ENCODE measurements at places on chromosomes 5 and 9.

DNA sequence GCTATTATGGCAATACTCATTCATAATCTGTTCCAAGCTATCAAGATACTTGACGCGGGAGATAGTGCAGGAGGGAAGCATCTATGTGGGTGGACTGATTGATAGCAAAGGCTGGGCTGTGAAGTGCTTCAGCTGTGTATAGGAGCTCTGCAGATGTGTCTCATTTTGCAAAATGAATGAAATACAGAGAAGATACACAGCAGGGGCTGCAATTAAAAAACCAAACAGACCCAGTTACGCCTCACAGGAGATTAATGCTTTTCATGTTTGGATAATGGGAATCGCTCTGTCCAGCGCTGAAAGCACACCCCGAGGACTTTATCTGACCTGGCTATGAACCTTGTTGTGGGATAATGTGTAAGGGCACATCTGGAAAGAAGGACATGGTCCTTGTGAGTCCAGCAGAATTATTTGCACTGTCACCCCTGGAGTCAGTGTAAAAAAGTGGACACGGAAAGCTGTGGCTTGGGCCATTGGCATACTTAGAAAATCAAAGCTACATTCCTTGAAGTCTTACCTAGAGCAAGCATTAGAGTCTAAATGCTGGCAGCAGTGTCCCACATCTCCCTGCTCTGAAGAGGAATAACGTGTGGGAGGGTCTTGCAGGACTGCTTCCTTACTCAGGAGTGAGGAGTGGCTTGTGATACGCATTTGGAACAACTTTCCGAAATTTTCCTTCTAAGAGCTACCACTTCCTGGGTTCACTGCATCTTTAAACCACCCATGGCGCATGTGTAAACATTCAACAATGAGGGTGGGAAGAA lies 2.6 kb downstream of the SH3RF2 start:
- no peak for DNase-seq

- no peak for DNase-seq
Measured at GRCh38 chr9:93601063-93601462, 24.7 kb downstream of the PHF2 start.

DNA sequence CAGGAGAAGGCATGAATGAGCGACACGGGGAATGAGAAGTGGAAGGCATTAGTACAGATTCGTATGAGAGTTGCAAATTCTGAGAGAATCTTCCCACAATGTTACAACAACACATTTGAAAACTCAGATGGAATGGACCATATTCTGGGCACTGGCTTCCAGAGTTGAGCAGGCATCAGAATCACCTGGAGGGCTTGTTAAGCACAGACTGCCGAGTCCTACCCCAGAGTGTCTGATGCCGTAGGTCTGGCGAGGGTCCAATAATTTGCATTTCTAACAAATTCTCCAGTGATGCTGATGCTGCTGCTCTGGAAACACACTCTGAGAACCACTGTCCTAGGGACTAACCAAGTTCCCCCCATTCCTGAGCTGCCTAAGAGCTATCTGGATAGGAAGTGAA lies 2.9 kb upstream of the TLX3 start:
- no peak for DNase-seq

DNA sequence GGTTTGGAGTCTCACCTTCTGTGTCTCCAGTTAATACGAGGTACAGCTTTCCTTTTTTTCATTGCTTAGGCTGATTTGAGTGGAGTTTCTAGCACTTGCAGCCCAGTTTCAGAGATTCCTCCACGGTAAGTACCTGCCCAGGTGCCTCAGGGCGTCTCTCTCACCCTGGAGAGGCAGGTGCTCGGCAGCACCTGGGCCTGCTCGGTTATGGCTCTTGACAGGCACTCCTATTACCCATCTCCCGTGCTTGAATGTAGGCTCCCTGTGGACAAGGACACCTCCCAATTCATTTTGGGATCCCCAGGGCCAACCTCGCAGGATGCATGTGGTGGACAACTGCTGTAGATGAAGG lies 144.3 kb downstream of the NR3C1 start:
- DNase-seq: no peak

- DNase-seq: no peak
Measured at GRCh38 chr5:6448622-6449464, at the start of gene UBE2QL1. Gene UBE2QL1 (plus strand): TSS chr5:6448859. CDS start chr5:6448894, 35 bp downstream.

DNA sequence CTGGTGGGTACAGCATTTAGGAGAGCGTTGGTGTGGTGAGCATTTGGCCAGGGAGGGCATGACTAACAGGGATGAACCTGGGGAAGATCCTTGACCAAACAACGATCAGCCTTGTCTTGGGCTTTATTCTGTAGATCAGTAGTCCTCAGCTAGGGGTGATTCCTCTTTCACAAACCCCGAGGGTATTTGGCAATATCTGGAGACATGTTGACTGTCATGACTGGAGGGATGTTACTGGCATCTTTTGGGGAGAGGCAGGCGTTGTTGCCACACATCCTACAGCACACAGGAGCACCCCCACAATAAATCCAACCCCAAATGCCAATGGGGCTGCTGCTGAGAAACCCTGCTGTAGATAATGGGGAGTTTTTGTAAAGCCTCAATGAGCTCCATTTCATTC lies 43.9 kb downstream of the OSTF1 start:
- no peak for DNase-seq

DNA sequence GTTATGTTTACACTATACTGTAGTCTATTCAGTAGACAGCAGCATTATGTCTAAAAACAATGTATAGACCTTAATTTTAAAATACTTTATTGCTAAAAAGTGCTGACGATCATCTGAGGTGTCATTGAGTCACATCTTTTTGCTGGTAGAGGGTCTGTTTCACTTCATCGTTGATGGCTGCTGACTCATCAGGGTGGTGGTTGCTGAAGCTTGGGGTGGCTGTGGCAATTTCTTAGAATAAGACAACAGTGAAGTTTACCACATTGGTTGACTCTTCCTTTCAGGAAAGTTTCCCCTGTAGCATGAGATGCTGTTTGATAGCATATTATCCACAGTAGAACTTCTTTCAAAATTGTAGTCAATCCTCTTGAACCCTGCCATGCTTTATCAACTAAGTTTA lies 150.3 kb downstream of the FBXL7 start:
- DNase-seq: no peak

- DNase-seq: no peak
Measured at GRCh38 chr5:117833691-117834090, 1154.7 kb downstream of the DTWD2 start.

DNA sequence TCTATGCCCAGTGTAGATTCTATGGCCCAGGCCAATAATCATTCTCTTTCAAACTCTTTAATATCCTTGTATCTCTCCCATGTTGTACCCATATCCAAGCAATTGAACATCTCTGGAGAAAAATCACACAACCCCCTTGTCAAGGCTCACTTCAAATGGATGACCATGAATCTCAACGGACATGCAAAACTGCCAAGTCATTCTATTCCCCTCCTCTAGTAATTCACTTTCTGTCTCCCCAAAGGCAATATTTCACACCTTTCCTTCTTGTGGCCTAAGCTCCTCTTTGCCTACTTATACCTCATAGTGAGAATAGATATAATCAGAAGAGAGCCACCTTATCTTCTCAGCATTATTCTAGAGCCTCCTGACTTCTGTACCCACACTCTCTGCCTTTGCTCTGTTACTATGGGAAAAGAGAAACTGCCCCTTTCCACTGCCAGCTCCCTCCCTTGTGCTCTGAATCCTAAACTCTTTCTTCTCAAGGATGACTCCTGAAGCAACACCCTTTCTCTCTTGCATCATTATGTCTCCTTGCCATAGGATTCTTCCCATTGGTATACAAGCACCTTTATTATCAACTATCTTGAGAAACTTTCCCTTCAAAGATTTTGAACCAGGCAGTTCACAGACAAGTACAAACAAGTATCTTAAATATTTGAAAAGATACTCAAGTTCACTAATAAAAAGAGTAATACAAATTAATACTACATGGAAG lies 66.1 kb downstream of the RPS23 start:
- no peak for DNase-seq

- no peak for DNase-seq
Measured at GRCh38 chr9:98491828-98492227, 216.9 kb downstream of the GABBR2 start.

All from substantia nigra (tissue), 51 donors.